Esophagus squamous epithelium (tissue), 5 donors: ENCODE measurements at places on chromosomes 16 and 17.
A peak's percentile ranks its signal among the peaks of the same experiment; 100 is the strongest.

GRCh38 chr16:27359051-27359450 is 42.9 kb upstream of the IL21R start:
- no peaks in the 10 kb centered on the region for H3K27me3 ChIP-seq
- H3K36me3 ChIP-seq: peaks cover 21% of the 10 kb centered on the region
- peak overlapping the region; percentile 18 for H3K27ac ChIP-seq
- DNase-seq: no peak

DNA sequence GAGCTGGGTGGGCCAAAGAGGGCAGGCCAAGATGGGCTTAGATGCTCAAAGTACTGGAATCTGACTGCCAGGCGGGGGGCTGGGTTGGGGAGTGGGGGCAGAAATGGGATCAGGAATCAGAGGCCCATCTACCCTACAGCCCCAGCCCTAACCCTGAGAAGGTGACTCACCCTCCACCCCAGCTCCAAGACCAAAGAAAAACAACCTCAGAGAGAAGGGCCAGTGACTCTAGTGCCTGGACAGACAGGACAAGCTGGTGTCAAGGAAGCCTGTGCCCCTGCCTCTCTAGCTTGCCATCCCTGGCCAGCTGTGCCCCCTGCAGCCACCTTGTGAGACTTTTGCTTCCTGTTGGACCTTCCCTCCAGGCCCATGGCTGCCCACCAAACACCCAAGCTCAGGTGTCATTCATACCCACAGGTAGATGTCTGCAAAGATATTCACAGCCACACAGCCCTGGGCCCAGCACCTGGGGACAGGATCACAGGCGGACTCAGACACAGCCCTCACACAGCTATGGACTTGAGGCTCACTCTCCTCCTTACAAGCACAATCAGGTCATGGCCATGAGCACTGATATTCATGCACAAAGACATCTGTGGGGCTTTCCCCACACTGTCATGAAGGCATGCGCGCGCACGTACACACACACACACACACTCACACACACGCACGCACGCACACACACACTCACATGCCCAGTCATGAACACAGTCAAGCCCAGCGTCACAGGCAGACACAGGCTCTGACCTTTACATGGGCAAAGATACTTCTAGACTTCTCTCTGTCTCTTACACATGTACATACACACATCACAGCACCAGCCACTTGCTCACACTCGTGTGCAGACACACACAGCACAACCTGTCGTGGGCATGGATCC is 2.8 kb downstream of the WNT3 start:
- no peaks in the 10 kb centered on the region for H3K36me3 ChIP-seq
- H3K4me1 ChIP-seq: peaks cover 19% of the 10 kb centered on the region
- peaks cover 29% of the 10 kb centered on the region for H3K27me3 ChIP-seq
- H3K4me3 ChIP-seq: no peak overlapping the region

DNA sequence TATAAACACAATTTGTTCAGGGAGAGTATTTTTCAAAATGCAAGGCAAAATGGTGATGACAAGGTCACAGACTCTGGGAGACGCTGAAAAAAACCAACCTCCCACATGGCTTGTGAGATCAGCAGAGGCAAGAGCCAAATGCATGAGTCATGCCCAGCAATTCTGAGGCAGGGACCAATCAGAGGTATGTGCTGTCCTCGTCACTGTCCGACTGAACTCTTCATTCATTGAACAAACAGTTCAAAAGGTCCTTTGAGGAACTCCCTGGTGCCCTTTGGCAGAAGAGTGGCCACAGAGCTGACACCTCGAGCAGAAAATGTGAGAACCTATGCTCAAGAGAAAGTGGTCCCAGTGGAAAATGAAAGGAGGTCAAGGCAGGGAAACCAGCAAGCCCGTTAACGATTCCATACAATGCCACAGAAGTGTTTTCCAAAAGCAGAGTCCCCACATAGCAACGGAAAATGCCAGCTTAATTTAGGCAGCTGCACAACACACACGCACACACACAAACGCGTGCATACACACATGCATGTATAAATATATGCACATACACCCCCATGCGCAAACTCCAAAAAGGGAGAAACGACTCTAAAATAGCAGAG is 50.9 kb downstream of the CDH11 start:
- no peaks in the 10 kb centered on the region for H3K27me3 ChIP-seq
- peaks cover 16% of the 10 kb centered on the region for H3K4me1 ChIP-seq
- H3K27ac ChIP-seq: peak overlapping the region; percentile 14
- no peak for DNase-seq

- H3K27me3 ChIP-seq: no peaks in the 10 kb centered on the region
- H3K4me1 ChIP-seq: peaks cover 16% of the 10 kb centered on the region
- no peak for DNase-seq
- H3K4me3 ChIP-seq: no peak overlapping the region
These were observed 14.4 kb downstream of the SDR42E1 start for GRCh38 chr16:81996664-81997509.

DNA sequence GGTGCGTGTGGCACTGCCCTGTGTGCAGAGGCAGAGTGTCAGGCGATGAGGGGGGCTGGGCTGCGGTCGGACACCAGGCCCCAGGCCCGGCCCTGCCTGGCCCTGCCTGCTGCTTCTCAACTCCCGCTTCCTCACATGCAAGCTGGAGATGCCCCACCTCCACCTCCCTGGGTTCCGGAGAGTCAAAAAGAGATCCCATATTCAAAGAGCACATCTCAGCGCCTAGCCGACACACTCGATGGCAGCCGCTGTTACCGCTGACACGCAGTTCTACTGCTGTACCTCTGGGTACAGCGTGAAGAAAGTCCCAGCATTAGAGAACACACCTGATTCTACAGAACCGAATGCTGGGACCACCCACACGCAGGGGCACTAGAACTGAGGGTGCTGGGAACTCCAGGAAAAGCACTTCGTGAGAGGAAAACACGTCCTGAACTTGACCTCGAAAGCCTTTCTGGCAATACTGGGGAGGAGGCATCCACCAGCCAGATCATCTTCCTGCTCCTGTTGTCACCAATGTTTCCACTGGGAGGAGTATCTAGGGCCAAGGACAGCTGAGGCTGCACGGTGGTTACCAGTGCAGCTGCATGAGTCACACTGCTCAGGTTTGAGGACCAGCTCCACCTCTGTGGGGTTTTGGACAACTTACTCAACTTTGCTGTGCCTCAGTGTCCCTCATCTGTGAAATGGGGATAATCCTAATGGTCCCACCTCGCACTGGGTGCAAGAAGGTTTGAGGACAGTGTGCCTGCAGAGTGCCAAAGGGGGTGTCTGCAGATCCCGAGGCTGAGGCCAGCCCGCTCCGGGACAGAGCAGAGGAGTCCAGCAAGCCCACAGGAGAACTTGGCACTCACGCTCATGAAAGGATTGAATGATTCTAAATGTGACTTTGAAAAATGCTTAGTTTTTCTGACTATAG is 100.4 kb upstream of the DNAH17 start:
- no peaks in the 10 kb centered on the region for H3K27me3 ChIP-seq
- no peaks in the 10 kb centered on the region for H3K4me1 ChIP-seq
- DNase-seq: no peak
- no peak overlapping the region for H3K4me3 ChIP-seq
- peaks cover 38% of the 10 kb centered on the region for H3K36me3 ChIP-seq

GRCh38 chr16:66113223-66113622 is 253.3 kb upstream of the CDH5 start:
- H3K27ac ChIP-seq: no peak overlapping the region
- H3K4me1 ChIP-seq: no peaks in the 10 kb centered on the region
- no peak for DNase-seq
- H3K27me3 ChIP-seq: no peaks in the 10 kb centered on the region

DNA sequence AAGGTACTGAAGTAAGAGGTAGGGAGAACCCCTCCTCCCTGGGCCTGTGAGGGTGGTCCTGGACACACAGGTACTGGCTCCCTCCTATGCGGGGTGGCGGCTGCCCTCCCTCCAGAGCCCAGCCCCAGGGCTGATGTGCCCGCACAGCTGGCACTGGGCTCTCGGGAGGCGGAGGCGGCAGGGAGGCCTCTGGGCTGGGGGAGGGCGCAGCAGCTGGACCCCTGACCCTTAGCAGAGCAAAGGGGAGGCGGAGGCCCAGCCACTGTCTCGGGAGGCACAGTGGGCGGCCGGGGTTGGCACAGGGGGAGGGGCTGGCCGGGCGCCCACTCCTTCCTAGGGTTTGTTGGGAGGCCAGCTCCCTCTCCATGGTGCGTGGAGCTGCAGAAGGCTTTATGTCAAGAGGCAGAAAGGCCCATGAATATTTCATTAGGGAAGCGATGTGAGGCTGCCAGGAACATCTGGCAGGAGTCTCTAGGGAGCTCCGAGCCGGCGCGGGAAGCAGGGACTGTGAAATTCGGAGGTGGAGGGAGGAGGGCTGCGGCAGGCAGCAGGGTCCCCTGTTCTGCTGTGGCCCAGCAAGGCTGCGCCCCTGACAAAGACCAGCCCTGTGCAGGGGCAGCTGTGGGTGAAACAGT is 44.1 kb upstream of the ACSF3 start:
- no peak overlapping the region for H3K27ac ChIP-seq
- no peaks in the 10 kb centered on the region for H3K4me1 ChIP-seq
- DNase-seq: no peak
- H3K4me3 ChIP-seq: no peak overlapping the region
- H3K36me3 ChIP-seq: no peaks in the 10 kb centered on the region

- H3K36me3 ChIP-seq: no peaks in the 10 kb centered on the region
- no peak for DNase-seq
- H3K4me1 ChIP-seq: no peaks in the 10 kb centered on the region
- H3K27me3 ChIP-seq: no peaks in the 10 kb centered on the region
- H3K27ac ChIP-seq: no peak overlapping the region
- no peak overlapping the region for H3K4me3 ChIP-seq
These were observed 2274.7 kb downstream of the TP53TG3F start for GRCh38 chr16:35733971-35734702.

DNA sequence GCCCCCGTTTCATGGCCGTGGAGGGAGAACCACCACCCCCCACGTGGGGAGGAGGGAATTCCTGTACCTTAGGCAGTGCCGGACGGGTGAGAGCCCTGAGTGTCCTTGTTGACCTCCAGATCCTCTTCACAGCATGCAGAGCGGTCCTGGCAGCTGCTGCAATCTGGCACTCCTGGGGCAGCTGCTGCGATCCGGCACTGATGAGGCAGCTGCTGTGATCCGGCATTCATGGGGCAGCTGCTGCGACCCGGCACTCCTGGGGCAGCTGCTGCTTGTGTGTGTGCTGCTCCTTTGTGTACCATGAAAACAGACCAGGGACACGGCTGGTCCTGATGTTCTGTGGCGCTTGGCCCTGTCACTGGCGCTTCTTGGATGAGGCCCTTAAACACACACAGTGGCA is 12.8 kb downstream of the ZNF778 start:
- DNase-seq: no peak
- no peaks in the 10 kb centered on the region for H3K27me3 ChIP-seq
- no peaks in the 10 kb centered on the region for H3K4me1 ChIP-seq
- H3K4me3 ChIP-seq: no peak overlapping the region

DNA sequence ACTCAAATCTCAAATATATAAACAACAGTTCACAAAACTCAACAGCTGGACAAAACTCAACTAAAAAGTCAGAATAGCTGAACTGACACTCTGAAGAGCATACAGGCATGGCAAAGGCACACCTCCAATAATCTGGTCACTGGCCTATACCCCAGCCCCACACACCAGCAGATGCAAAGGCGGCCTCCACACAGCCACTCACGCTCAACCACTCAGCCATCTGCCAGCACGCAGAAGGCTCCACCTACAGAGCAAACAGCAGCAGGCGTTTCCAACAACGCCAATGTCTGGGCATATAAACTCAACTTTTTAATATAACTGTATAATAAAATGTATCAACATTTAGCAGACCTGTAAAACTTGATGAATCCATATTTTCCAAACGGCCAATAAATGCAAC is 17.2 kb downstream of the USP7 start:
- no peaks in the 10 kb centered on the region for H3K27me3 ChIP-seq
- no peak overlapping the region for H3K27ac ChIP-seq
- no peaks in the 10 kb centered on the region for H3K36me3 ChIP-seq
- H3K4me1 ChIP-seq: peaks cover 65% of the 10 kb centered on the region

- DNase-seq: no peak
- H3K27me3 ChIP-seq: no peaks in the 10 kb centered on the region
- no peaks in the 10 kb centered on the region for H3K4me1 ChIP-seq
- H3K36me3 ChIP-seq: peaks cover 100% of the 10 kb centered on the region
- H3K27ac ChIP-seq: no peak overlapping the region
- H3K4me3 ChIP-seq: no peak overlapping the region
These were observed 16.5 kb upstream of the CLEC18C start for GRCh38 chr16:70157105-70157476.

- DNase-seq: no peak
- H3K4me3 ChIP-seq: no peak overlapping the region
- no peaks in the 10 kb centered on the region for H3K4me1 ChIP-seq
- H3K27ac ChIP-seq: no peak overlapping the region
- no peaks in the 10 kb centered on the region for H3K36me3 ChIP-seq
These were observed 360.1 kb upstream of the CDH11 start for GRCh38 chr16:65481956-65482355.

- H3K27me3 ChIP-seq: no peaks in the 10 kb centered on the region
- H3K4me1 ChIP-seq: no peaks in the 10 kb centered on the region
- no peaks in the 10 kb centered on the region for H3K36me3 ChIP-seq
- no peak overlapping the region for H3K27ac ChIP-seq
These were observed 174.3 kb upstream of the TBX2 start for GRCh38 chr17:61225178-61225882.
